RCC 7860 (cell line): ENCODE measurements at places on chromosomes 11 and 22.
A peak's percentile ranks its signal among the peaks of the same experiment; 100 is the strongest.

DNA sequence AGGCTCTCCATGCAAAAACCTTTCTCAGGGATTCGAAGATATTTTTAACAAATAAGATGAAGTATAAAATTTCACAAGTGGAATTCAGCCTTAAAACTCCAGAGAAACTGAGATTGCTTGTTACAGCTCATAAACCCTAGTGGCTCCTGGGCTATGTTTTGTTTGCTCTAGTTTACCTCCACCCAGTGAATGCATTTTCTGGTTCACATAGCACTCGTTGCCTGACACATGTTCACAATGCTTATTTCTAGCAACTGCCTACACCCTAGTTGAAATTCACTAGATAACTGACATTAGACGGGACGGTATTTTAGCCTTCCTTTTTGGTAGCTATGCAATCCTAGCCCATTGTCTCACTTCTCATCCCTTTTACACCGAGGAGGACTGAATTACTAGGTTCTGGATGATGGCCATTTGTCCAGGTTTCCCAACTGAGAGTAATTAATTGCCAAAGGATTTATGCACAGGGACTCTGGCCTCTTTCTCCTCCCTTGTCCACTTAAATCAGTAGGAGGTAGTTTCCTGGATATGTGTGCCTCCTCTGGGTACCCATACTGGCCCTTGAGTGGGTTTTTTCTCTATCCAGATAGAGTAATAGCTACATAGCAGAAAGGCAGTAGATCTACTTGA, 951.6 kb downstream of the DLG2 start:
- no peak for DNase-seq

DNA sequence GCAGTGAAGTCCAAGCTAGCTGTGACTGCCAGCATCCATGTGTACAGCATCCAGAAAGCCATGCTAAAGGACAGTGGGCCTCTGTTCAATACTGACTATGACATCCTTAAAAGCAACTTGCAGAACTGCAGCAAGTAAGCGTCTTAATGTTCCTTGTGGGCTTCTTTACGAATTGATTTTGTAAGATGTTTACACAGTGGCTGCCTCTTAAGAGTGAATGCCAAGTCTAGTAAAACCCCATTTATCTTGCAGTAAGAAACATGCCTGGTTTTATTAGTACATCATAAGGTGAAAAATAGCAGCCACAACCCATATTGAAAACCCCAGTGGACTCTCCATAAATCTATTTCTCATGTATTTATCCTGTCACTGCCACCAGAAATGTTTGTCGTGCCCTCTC, 20.5 kb downstream of the POLD3 start:
- DNase-seq = no peak

GRCh38 chr11:73099512-73100266, 42.4 kb downstream of the FCHSD2 start:
- DNase-seq = no peak

GRCh38 chr22:24686280-24686679, 83.3 kb downstream of the GGT1 start:
- no peak for DNase-seq

GRCh38 chr11:104772806-104773241, 125.4 kb downstream of the CASP12 start:
- peak; percentile 73 for DNase-seq

DNA sequence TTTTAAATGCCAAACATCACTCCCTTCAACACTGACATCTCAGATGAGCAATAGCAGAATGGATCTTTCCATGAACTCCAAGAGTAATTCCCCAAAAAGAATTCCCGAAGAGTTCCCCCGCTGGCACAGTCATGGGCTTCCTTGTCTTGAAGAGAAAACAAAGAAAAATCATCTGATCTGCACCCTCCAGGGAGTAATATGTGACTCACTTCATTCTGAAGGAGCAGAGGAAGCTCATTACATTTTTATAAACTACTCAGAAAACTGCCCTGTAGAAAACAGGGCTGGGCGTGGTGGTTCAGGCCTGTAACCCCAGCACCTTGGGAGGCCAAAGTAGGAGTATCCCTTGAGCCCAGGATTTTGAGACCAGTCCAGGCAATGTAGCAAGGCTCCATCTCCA, 35.7 kb downstream of the CELSR1 start:
- peak; percentile 79 for DNase-seq

GRCh38 chr11:67541198-67541597, 18.0 kb upstream of the CABP2 start:
- no peak for DNase-seq

GRCh38 chr11:110873975-110874374, 161.7 kb upstream of the ARHGAP20 start:
- DNase-seq = no peak

DNA sequence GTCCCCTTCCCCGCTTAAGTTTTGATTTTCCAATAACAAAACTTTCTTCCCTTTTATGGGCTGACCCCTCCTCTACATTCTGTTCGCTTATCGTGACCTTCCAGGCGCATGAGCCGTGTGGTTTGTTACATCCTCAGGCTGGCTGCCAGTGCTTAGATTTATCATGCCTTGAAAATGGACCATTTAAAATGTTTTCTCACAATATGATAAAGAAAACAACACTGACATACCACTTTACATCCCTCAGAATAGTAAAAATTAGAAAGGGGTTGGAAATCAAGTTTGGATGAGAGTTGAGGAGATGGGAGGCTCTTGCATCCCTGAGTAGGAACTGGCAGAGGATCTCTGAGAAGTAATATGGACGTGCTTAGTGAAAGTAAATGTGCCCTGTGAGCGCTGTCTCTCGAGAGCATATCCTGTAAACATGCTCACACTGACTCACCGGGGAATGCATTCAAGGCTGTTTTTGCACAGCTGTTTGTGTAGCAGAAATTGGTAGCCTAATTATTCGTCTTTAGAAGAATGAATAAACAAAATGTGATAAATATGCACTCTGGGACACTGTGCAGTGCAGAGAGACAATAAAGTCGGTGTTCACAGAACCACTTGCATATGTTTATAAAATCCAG, 17.1 kb upstream of the TOLLIP start:
- DNase-seq = no peak

DNA sequence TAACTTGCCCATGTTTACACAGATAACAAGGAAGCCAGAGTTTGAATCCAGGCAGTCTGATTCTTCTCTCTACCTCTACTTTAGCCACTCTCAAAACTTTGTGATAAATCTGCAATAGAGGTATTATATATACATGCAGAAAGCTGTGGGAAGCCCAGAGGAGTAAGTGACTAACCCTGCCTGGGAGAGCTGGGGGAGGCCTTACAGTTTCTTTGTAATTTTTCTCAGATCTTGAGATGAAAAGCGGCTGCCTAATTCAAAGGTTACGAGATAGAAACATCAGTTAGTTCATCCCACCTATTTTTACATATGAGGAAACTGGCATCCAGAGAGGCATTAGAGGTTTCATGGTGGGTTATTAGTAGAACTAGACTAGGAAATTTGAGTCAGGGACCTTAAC, 4.9 kb downstream of the STIM1 start:
- no peak for DNase-seq

DNA sequence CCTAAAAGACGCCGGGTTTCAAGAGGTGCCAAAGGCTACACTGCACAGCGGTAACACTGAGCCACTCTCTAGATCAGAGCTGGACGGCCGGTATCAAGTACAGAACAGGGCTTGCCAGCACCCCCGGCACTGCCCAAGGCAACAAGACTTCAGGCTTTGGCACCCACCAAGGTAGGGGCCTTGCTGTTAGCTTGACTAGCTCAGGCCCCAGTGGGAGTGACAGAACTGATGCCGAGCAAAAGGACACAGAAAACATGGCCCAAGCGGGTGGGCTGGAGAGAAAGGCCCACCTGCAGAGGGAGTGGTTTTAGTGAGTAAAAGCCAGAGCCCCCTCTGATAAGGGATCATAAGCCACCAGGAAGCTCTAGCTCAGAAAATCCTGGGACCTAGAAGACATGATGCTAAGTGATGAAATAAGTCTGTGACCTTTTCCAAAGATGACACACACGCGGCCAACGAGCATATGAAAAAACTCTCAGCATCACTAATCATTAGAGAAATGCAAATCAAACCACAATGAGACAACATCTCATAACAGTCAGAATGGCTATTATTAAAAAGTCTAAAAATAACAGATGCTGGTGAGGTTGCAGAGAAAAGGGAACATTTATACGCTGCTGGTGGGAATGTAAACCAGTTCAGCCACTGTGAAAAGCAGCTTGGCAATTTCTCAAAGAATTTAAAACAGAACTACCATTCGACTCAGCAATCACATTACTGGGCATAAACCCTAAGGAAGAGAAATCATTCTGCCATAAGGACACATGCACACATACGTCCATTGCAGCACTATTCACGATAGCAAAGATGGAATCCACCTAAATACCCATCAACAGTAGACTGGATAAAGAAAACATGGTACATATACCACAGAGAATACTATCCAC, 12.9 kb downstream of the EHD1 start:
- DNase-seq = no peak

- DNase-seq = no peak
Observed at GRCh38 chr11:63564784-63565350, 1.7 kb upstream of the PLAAT2 start.

DNA sequence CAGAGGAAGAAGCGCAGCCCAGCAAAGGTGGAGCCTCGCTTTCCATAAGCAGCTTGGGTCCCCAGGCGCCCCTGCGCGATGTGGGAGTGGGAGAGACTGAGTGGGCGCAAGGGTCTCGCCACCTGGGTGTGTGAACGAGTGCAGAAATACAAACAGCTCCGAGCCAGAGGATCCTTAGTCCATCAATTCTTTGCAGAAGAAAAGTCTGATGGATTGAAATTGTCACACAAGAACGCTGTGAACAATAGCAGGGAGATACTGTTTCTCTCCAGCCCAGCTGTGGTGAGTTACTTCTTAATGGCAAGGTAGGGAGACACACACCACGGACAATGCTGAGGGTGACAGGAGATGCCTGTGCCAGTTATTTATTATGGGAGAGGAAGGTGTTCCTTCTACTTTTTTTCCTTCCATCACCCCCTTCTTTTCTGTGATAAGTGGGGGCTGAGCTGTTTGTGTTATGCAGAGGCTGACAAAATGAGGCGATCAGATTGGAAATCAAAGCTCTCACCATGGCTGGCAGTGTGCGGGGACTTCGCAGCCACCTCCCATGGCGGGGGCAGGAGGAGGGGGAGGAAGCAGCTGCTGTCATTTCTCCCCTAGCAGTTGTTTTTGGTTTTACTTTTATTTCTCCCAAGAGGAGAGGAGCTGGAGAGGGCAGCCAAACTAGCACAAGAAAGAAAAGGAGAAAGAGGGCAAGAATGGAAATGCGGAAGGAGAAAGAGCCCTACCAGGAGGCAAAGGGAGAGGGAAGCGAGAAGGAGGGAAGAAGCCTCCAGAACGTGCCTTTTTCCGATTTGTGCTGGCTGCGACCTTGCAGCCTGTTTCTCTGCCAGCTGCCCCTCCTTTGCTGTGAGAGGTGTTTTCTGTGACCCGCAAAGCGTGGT, 755.8 kb downstream of the NTM start:
- DNase-seq = no peak

DNA sequence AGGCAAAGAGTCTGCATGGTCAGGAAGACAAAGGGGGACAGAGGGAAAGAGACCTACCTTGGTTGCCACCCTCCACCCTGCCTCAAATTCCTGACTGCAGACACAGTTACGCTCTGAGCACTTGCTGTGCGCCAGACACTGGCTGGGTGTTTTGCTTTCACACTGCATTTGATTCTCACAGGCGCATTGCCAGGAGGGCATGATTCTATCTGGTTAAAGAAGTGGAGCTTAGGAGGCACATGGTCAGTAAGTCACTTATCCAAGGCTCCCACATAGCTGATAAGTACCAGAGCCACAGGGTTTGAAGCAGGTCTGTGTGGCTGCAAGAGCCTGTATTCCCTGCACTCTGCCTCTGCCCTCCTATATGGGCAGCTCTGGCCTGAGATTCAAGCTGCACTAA, 103.9 kb downstream of the TIMP3 start:
- no peak for DNase-seq

- no peak for DNase-seq
Observed at GRCh38 chr22:36982136-36982535, 37.1 kb downstream of the TST start.

- DNase-seq = no peak
Observed at GRCh38 chr11:36395978-36396736, 100.1 kb downstream of the PRR5L start.

GRCh38 chr11:85723088-85723487, 37.1 kb upstream of the CCDC89 start:
- DNase-seq = no peak

DNA sequence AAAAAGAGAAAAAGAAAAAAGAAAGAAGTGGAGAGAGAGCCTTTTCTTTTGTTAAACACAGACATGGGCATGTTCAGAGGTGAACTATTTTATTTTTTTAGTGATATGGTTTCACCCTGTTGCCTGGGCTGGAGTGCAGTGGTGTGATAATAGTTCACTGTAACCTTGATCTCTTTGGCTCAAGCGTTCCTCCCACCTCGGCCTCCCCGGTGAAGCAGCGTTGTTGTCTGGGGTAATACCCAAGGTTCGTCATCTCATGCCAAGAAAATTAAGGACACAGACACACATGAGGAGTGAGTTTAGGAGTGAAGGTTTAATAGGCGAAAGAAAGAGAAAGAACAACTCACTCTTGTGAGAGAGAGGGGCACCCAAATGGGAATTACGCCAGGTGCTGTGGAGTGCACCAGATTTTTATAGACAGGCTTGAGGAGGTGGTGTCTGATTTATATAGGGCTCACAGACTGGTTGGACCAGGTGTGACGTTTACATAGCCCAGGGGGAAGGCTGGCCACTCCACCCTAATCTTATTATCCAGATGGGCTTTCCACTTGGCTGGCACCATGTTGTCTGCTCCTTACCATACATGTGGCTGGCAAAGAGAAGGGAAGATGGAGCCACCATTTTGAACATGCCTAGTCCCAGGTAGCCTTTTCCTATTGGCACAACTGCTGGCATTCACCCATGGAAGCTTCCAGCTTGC, 42.3 kb downstream of the GRAMD1B start:
- no peak for DNase-seq

DNA sequence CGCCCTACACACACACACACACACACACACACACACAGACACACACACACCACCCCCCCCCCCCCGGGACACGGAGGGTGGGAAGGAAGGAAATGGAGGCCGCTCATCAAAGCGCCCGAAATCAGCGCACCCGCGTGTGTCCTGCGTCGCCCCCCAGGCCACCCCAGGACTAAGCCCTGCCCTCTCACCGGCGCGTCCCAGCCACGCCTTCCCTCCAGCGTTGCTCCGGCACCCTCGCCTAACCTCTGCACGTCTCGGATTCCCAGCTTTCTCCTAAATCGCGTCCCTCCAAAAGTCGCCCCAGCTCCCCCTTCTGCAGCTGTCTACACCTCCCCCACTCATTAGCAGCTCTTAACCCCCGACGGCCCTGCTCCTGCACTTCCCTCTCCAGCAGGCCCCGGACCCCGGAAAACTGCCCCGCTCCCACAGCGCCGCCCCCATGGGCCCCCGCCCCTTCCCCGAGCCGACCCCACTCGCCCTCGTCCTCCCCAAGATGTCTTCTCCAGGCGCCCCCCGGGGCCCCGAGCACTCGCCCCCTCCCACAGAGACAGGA, 557 bp downstream of the PACSIN2 start:
- DNase-seq = no peak
